Caki2 (cell line): ENCODE measurements at places on chromosomes 5 and 9. TPM values are rescaled to one million over a fixed set of nuclear protein-coding genes. Genes with fewer than 3 reads are reported as not detected.

Gene GABRA1
- total RNA-seq = not detected in 2 replicates

Gene TRAF1
- total RNA-seq = 4.3 and 5.0 TPM in 2 replicates

DNA sequence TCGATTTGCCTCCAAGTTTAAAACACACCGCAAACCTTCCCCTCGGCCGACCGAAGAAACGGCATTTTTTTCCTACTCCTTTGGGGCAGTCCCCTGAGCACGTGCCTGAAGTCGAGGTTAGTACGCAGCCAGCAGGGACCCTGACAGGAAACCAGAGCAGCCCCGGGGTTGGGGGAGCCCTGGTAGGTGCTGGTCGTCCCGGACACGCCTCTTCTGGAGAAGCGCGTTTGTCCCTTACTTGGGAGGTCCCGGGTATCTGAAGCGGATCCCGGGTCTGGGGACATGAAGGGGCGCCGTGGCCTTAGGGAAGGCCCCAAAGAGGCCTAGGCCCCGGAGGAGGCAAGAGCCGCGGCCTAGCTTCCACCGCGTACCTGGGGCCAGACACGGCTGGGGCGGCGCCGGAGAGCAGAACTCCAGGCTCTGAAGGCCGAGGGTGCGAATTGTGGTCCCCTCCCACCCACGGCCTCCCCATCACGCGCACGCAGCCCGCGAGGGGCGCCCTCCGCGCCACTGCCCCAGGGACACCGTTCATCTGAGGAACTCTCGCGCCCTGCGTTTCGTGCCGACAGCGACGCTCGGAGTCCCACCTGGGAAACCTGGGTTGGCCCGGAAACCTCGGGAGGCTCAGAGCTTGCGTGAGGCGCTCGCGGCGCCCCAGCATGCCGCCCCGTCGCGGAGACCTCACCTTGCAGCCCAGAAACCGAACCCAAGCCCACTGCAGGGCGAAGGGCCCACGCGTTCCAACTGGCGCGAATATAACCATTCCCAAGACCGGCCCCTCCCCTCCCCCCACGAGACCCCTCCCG is 10.4 kb downstream of the OTP start:
- no peak for DNase-seq

DNA sequence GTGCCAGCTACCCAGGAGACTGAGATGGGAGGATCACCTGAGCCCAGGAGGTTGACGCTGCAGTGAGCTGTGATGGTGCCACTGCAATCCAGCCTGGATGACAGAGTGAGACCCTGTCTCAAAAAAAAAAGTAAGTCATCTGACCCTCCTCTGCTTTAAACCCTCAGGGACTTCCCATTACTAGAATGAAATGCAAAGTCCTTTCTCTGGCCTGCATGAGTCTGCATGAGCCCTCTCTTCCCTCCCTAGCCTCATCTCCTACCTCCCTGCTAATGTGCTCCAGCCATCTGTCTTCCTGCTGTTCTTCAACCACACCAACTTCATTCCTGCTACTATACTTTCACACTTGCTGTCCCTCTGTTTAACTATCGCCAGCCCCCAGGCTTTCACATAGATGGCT is 15.3 kb downstream of the IL5 start:
- no peak for DNase-seq

DNA sequence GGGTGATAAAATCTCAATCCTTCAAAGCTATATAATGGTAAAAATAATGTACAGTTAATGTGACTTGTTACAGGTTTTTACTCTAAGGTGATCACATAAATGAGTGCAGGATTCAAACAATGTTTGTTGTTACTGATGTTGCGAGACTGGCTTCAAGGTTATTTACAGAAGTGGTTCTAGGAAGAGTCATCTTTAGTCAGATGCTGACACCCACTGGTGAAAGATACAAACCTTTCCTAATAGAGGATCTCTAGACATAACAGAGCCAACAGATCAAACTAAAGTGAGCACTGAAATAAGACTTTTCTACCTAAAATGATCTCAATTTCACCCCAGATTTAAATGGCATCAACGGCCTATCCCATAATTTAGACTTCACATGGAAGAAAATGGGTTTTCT is 20.2 kb downstream of the ARSB start:
- peak; percentile 40 for DNase-seq

Gene FOXD4L5
- total RNA-seq = not detected in 2 replicates

Gene UBAP2
- 22.2 and 31.0 TPM in 2 replicates for total RNA-seq

GRCh38 chr9:135592331-135592590 is 30.7 kb downstream of the PAEP start:
- no peak for DNase-seq

DNA sequence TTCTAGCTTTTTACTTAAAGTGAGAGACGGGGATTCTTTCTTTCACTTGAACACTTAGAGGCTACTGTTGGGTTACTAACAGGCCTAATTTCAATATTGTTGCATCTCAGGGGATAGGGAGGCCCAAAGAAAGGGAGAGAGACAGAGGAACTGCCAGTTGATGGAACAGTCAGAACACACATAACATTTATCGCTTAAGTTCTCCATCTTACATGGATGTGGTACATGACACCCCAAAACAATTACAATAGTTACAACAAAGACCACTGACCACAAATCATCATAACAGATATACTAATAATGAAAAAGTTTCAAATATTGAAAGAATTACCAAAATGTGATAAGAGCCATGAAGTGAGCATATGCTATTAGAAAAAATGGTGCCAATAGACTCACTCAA is 4.3 kb upstream of the RIC1 start:
- DNase-seq = no peak

DNA sequence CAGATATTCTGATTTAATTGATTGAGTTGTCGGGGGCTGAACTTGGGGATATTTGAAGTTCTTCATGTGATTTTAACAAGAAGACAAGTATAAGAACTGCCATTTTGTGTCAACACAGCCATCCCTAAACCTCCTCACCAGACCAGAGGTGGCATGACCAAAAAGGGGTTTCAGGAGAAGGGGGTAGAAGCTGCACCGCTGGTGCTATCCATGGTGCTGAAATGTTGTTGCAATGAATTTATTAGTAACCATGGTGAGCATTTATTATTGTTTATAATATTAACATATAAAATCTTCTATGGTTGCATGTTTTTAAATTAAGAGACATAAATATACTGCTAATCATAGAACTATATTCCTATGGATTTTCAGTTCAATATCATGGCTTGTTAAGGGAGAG is 72.3 kb downstream of the GNA14 start:
- DNase-seq = peak; percentile 4

Gene PTGDS
- total RNA-seq = not detected in 2 replicates
